ENCODE measurements at places on chromosomes 7 and 10.

DNA sequence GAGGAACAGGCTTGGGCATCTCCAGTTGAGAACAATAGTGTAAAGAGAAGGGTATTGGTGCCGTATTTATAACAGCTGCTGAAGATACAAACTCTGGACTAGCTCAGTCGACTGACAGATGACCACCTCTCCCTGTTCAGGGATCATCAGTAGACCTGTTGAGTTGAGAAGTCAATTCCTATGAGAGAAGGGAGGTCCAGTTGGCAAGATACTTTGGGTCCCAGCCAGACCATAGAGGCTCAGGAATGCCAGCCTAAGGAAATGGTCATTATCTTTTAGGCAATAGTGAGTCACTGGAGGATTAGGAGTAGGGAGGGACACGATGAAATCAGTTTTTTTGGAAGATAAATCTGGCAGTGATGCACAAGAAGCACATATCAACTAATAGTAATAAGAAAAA is 202.9 kb downstream of the TRIL start:
- no peak for DNase-seq

DNA sequence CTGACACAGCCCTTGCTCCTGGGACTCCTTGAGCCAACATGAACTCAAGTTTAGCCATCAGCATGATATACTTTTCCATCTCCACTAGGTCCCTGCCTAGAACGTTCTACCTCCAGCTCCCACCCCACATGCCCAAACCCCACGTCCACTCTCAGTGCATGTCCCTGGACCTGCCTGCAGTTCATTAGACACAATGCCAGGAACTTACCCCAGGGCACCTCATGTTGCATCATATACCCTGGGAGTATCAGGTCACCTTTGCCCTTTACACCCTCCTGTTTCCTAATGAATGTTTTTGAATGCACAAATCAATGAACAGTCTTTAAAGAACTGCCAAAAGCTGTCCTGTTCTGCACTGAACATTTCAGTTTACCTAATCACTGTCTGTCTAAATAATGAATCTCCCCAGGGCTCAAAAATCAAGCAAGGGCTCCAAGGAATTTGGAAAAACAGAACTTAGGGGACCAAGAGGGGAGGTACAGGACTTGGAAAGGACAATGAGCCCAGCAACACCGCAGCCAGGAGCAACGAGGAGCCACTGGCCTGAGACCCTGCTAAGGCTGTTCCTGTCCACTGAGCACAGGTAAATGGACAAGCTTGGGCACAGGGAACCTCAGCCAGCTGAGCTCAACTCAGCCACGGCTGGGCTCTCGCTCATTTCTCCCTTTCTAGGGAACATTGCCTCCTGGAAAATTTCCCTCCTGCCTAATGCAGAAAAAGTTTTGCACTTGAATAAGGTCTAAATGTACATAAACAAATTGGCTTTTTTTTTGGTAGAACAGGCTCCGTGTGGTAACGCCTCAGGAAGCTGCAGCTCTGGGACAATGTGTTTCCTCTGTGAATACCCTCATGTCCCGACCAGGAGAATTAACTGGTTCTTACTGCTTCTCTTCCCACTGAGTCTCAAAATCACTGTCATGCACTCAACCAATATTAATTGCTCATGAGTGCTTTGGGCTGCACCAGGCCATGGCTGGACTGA is 7.4 kb downstream of the MAT1A start:
- no peak for DNase-seq

DNA sequence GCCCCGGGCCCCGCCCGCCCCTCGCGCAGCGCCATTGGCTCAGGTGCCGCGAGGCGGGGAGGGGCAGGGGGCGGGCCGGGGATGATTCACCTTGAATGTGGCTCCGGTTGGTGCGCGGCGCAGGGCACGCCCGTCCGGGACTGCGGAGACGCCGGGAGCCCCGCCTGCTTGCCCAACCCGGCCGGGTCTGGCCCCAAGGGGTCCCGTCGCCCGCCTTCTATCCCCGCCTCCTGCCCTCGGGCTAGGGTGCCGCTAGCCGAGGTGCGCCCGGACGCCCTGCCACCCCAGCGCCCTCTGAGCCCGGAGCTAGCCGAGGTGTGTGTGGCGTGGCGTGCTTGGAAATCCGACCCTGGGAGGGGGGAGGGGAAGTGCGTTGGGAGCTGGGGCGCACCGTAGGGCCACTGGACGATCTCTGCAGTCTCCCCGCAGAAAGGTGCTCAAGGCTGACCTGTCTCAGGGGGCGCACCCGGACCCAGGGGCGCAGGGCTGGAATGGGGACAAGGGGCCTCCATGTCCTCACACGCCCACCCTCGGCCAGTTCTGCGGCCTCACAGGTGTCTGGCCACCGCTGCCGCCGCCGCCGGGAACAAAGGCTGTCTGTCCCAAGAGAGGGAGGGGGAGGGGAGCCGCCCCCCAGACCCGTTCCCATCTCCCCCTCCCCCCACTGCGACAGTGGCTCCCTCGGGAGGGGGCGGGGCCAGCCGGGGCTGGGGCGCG is 168.9 kb downstream of the NRF1 start:
- no peak for DNase-seq

- peak; percentile 21 for DNase-seq
These were observed 57.8 kb downstream of the ANKMY2 start for GRCh38 chr7:16587790-16588189.

GRCh38 chr7:27156508-27156898 is at the start of gene HOXA7:
TSS of gene HOXA7 (minus strand) at chr7:27156675. CDS start at chr7:27156545, 130 bp downstream.
- DNase-seq = no peak

- DNase-seq = peak; percentile 11
These were observed 266 bp upstream of the MDFIC start for GRCh38 chr7:114921631-114922025.

GRCh38 chr7:85554236-85555178 is 367.7 kb upstream of the SEMA3D start:
- no peak for DNase-seq

GRCh38 chr7:101744588-101744987 is 72.8 kb upstream of the CUX1 start:
- DNase-seq = no peak

DNA sequence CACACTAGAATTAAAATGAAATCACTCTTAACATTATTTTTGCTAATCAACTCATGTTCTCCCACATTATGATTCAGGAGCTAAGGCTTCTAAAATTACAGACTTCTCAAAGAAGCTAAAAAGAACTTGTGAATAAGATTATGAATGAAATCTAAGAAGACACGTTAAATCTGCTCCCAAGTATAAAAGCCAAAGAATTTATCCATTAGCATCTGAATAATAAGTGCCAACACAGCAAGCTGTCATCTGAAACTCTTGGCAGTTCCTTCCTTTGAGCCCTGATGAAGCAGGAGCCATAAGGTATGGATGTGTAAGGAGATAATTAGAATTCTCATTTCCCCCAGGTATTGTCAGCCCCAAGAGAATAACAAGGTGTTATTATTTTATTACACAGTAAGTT is 50.3 kb downstream of the TPK1 start:
- no peak for DNase-seq

- DNase-seq = no peak
These were observed 273.3 kb upstream of the LRGUK start for GRCh38 chr7:133853706-133854276.

GRCh38 chr10:12934777-12935176 is 66.7 kb downstream of the CCDC3 start:
- no peak for DNase-seq

GRCh38 chr7:32357535-32358277 is 132.5 kb downstream of the LSM5 start:
- no peak for DNase-seq

- DNase-seq = peak; percentile 47
These were observed 165.5 kb downstream of the MDFIC start for GRCh38 chr7:115087437-115087836.

- no peak for DNase-seq
These were observed 196.1 kb downstream of the NXPH1 start for GRCh38 chr7:8629504-8629903.

GRCh38 chr10:73159038-73159648 is 8.7 kb downstream of the ECD start:
- peak; percentile 33 for DNase-seq

- no peak for DNase-seq
These were observed 198.0 kb downstream of the CAMK1D start for GRCh38 chr10:12547301-12547771.

DNA sequence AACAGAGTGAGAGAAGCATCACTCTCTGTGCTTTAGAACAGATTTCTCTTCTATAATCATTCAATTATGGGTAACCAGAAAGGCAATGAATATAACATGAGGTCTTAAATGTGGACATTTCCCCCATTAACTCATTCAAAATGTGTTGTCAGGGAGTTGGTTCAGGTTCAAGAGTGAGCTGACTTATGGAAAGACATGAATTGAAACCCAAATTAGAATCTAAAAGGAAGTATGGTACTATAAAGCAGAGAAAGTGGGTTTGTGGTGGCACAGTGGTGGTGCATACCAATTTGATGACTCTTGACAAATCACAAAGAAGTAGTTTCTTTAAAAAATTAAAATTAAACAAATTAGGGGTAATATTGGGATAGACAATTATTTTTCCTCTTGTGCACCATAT is 114.6 kb upstream of the MEOX2 start:
- DNase-seq = no peak

DNA sequence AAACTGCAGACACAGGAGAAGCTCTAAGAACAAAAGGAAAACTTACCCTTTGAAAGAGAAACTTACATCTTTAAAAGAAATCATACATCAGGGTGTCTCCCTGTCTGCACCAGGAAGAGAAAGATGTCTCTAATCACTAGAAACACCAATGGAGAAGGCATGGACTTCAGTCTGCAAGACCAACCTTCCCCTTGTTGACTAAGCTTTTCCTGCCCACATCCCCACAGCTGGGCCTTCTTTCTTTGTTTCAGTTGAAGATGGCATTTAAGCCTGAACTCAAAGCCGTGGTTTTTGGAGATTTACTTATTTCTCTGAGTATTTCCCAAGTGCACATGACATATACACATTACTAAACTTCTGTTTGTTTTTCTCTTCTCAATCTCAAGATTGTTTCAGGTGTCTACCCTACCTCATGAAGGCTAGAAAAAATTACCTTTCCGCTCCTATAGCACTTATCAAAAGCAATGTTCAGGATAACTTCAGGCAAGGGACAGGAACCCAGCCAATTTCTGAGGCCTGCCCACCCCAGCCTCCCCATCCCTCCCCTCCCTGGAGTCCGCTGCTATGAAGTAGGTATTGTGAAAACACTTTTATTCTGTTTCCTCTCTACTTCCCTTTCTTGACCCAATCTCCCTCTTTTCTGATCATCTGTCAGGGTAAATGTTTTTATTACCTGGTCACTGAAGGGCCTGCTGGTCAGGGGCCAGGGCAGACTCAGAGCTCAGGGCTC is 2.8 kb upstream of the SLC29A3 start:
- DNase-seq = no peak

DNA sequence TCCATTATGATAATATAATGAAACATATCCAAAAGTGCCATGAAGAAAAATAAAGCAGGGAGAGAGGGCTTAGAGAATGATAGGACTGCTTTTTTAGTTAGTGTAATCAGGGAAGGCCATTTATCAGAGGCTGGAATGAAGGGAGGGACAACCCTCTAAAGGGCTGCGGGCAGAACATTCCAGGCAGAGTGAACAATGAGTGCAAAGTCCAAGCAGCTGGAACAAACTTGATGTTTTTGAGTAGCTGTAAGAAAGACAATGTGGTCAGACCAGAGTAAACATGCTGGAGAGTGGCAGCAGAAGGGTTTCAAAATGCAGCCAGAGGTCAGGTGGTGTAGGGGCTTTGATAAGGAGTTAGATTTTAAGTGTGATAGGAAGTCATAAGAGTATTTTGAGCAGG is 65.6 kb upstream of the CCDC6 start:
- DNase-seq = no peak

- no peak for DNase-seq
These were observed 24.3 kb downstream of the FBXW4 start for GRCh38 chr10:101670635-101671034.

DNA sequence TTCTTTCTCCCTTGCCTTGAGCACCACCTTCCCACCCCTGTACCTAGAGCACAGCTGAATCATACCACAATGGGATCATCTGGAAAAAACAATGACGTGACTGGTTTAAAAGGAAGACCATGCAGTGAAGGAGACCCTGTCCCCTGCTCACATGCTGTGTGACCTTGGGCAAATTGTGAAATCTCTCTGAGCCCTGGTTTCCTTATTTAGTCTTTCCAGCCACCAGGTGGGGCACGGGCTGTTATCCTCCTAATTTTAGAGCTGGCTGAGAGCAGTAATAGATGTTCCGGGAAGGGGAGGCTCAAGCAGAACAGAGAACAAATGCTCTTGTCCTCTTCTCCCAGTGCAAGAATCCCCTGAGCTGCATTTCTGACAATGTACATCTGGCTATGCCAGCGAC is 198.3 kb downstream of the RPS24 start:
- DNase-seq = no peak

DNA sequence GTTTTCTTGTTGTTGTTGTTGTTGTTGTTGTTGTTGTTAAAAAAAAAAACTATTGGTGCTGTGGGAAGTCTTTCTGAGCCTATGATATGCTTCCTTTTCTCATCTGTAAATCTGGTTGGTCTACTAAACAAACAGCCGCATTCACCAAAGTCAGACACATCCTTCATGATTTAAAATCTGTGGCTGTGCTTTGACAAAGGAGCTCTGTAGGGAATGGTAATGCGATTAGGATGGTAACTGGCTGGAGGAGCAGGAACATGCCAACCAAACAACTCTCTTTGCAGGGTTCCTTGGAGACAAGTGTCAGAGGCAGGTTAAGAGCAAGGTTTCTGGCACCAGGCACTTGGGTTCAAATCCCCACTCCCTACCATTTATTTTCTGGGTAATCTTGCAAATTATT is 14.9 kb upstream of the SP4 start:
- DNase-seq = no peak

GRCh38 chr10:69061305-69062161 is 26.4 kb upstream of the SRGN start:
- DNase-seq = peak; percentile 52

DNA sequence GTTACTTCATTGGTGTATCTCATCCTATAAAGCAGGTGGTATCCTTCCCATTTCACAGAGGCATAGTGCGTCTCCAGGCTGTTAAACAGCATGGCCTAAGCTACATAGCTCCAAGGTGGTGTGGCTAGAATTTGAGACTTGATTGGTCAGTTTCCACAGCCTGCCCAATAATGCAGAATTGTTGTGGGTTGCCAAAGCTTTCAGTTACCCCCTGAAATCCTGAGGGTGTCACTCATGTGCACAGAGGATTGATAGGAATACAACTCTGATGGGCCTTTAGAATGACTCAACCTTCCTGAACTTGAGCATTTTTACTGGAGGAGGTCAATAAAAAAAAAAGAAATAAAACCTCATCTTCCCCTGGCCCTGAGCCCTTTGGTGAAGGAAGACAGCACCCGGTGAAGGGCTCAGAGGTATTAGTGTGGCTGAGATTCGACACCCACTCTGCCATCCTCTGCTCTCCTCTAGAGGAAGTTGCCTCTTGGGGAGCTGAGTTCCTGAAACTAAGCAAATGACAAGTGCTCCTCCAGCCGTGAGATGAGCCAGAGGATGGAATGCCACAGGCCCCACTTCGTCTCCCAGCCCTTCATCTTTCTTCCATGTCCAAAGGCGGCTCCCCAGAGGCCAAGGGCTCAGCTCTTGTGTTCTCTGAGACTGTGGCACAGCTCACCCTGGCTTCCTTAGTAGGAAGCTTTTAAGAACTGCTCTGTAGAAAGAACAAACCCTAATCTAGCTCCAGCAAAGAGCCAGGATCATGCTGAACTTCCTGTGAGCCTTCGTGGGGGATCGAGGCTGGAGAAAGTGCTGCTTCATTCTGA is 1.0 kb downstream of the ACSL5 start:
- DNase-seq = no peak

- DNase-seq = no peak
These were observed 156.0 kb upstream of the NFE2L3 start for GRCh38 chr7:25996006-25996408.

All from heart right ventricle (tissue), 16 donors.